GM18507 (cell line): ENCODE measurements at places on chromosomes 16 and 17.

DNA sequence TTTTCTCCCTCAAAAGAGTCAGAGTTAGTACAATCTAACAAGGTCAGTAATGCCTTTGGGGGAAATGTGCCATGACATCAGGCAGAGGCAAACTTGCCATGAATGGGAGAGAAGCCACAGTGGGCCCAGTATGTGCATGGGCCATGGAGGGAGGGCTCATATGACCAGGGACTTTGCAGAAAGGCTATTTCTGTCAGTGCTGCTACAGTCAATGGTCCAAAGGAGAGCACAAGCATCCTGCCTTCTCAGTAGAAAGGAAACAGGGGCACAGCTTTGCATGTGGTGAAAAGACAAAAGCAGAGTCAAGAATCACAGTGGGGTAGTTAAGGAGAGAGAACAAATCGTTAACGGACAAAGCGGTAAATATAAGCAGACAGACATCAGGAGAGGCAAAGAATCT, 11.2 kb upstream of the CORO6 start:
- DNase-seq, result no peak

DNA sequence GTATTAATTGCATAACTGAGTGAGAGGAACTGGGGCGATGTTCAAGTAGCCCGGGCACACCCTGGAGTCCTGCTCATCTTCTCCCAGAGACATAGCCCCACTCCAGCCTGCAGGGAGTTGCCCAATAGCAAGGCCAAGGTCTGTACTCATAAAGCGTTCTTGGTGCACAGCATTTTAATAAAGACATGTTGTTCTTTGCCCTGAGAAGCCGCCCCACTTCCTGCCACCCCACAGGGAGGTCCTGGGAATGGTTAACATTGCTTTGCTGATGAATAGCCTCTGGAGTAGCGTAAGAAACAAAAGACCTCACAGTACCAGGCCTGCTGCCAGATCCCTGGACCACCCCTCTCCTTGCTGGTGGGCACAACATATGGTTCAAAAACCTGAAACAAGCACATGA, 21.6 kb upstream of the CDH1 start:
- no peak for DNase-seq

DNA sequence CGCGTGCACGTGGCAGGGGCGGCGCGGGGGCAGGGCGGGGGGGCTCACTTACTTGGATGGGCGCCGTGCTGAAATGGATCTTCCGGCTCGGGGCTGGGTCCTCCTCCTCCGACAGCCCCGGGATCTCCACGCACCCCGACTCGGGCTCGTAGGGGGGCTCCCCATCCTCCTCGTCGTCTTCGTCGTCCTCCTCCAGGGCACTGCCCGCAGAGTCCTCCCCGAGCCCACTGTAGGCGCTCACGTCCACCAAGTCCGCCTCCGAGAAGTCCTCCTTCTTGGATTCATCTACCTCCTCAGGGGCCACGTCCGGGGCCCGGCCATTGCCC, 1.4 kb downstream of the PPP1R9B start:
- no peak for DNase-seq

- no peak for DNase-seq
Observed at GRCh38 chr17:33335491-33336173, 42.5 kb upstream of the ASIC2 start.

DNA sequence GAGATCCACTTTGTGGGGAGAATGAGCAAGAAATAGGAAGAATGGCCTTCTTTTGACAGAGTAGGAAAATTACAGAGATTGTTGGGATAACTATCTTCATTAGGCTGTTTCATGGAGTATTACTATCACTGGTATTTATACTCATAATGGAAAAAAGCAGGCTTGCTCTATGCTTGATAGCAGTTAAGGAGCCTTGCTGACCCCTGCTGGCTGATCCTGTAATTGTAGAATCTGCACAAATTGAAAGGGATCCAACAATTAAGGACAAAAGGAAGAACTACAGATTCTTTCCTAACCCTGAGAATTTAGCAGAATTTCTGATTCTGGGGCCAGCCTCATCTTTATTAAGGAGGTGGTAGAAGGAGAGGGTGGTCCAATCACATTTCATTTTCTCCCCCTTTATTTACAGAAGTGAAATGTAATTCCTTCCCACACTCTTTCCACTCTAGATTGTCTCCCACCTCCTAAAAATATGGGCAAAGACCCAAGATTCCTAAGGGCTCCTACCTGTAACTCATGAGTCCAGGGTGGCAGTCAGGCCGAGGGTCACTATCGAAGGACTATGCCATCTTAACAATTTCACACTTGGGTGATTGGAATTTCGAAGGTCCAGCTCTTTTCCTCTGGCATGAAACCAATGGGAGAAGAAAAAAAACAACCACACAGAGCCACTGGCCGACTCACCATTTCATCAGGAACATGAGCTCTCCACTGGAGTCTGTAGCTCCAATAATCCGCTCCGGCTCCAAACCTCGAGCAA, 26.3 kb downstream of the NFE2L1 start:
- DNase-seq, result no peak

DNA sequence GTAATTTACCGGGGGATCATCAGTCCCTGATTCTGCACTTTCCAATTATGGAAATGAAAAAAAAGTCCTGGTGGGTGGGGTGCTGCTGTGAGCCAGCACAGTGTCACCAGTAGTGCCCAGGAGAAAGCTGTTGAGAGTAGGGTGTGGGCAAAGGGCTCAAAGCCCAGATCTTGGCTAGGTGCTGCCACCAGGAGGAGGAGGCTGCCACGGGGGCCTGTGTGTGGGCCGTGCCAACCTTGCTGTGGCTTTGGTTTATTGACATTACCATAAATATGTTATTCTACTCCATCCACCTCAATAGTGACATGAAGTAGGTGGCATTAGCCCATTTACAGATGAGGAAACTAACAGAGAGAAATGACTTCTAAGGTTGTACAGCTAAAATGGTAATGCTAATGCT, 6.7 kb upstream of the PRPSAP2 start:
- DNase-seq, result no peak

GRCh38 chr17:76265624-76266243, 586 bp downstream of the UBALD2 start:
- no peak for DNase-seq
